ENCODE measurements at places on chromosomes 13 and 19.

DNA sequence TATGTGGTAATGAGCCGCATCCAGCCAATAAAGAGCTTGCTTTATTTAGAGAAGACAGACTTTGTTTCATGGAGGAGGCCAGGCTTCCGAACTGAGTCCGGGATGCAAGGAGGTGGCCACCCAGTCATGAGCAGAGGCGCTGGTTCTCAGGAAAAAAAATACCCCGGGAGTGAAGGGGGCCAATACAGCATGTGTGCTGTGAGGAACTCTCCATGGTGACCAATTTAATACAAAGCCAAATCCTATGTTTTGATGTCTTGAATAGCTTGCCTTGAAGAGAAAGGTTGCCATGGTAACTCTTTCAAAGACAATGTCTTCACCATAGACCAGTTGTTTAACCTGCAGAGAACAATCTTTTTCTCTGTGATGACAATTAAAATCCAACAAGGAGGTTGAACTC, 43.4 kb upstream of the PDCD5 start:
- no peak for DNase-seq

DNA sequence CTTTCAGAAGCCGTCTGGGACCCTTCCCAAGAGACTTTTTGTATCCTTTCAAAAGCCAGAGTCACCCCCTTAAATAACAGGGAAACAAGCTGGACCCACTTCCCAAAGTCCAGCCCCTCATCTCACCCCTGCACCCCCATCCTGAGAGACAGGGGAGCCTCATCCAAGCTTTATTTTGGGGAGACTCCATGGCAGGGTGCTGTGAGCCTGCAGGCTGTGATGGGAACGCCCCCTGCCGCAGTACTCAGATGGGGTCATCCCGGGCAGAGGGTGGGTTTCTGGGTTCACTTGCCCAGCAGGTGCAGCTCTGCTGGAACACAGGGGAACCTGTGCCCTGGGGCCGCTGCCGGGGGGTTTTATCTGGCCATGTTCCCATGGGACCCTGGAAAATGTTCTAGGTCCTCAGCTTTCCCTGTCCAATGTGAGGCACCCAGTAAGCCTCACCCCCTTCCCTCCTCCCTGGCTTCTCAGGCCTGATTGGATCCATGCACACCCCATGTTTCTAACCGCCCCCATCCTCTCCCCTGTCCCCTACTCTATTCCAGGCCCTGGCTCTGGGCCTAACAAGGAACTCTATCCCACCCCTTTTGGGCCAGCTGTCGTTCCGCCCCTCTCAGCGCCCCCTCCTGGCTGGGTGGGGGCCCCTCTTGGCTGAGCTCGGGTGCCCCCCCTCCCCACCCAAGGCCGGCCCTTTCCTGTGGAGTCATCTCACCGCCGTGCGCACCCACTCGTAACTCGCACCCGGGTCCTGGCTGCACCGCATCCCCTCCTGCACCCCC, 1.0 kb downstream of the HIF3A start:
- no peak for DNase-seq

GRCh38 chr19:18397242-18398202, at the start of gene LRRC25:
LRRC25 (minus strand) TSS chr19:18397622; CDS start chr19:18396963, 659 bp downstream.
- DNase-seq, result no peak

DNA sequence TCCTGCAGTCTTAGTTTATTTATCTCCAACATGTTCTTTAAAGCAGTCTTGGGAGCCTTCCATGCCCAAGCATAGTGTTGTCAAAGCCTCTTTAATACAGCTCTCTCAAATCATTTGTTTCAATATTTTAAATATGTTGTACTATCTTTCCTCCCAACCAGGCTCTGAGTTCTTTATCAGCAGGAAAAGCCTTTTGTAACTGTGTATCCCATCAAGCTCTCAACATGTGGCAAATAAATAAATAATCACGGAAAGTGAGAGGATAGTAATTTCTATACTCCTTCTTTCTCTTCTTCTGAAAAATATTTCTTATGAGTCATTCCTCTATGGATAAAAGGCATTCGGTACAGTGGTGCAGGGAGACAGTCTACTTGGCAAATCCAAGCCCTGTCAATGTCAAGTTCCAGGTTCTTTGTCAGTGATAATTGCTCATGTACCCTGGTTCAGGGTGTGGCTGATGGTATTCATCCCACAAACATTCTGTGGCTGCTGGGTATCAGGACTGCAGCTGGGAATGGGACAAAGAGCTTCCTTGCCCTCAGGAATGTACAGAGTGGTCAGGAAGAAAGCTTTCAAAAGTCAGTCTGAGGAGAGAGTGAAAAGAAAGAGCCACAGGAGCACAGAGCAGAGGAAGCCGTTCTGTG, 384.3 kb downstream of the EFNB2 start:
- no peak for DNase-seq

DNA sequence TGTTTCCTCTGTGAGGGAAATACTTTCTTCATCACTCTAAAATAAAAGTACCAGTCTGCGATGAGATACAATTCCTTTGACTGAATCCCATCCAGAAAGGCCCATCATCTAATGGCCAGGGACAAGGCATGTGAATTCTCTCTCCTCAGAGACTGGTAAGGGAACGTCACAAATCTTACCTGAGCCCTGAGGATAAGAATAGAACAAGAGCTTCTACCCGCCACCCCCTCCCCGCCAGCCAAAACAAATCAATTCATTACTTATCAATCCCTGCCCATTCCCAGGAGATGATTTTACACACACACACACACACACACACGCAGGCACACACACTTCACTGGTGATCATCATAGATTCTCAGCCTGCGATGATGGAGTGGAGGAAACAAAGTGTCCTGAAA, 198.7 kb downstream of the DNAJC15 start:
- DNase-seq, result no peak

GRCh38 chr13:99388334-99388923, 81.2 kb upstream of the GPR183 start:
- DNase-seq, result no peak

- peak; percentile 13 for DNase-seq
Observed at GRCh38 chr19:17555929-17556813, 722 bp downstream of the COLGALT1 start.

GRCh38 chr13:35387682-35388250, 88.7 kb downstream of the MAB21L1 start:
- no peak for DNase-seq

GRCh38 chr13:84366506-84366905, 484.2 kb upstream of the SLITRK1 start:
- DNase-seq, result no peak

DNA sequence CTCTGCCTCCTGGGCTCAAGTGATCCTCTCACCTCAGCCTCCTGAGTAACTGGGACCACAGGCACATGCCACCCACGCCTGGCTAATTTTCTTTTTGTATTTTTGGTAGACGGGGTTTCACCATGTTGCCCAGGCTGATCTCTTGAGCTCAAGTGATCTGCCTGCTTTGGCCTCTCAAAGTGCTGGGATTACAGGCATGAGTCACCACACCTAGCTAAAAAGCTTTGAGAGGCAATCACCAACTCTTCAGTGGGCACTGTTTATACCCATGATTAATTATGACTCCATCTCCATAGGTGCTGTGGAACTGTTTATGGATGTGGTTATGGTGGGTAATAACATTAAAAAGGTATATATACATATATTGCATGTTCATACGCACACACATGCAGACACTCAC, 7.5 kb upstream of the RBM26 start:
- no peak for DNase-seq

- DNase-seq, result no peak
Observed at GRCh38 chr13:25335856-25336255, 34.4 kb downstream of the NUP58 start.
